Aorta (tissue), 5 donors: ENCODE measurements at places on chromosomes 4 and X. TPM values are rescaled to one million over a fixed set of nuclear protein-coding genes. Genes with fewer than 3 reads are reported as not detected.

The HMGB3 gene
- total RNA-seq = 3.6 TPM

The TSPAN7 gene
- total RNA-seq = 35.2 TPM

DNA sequence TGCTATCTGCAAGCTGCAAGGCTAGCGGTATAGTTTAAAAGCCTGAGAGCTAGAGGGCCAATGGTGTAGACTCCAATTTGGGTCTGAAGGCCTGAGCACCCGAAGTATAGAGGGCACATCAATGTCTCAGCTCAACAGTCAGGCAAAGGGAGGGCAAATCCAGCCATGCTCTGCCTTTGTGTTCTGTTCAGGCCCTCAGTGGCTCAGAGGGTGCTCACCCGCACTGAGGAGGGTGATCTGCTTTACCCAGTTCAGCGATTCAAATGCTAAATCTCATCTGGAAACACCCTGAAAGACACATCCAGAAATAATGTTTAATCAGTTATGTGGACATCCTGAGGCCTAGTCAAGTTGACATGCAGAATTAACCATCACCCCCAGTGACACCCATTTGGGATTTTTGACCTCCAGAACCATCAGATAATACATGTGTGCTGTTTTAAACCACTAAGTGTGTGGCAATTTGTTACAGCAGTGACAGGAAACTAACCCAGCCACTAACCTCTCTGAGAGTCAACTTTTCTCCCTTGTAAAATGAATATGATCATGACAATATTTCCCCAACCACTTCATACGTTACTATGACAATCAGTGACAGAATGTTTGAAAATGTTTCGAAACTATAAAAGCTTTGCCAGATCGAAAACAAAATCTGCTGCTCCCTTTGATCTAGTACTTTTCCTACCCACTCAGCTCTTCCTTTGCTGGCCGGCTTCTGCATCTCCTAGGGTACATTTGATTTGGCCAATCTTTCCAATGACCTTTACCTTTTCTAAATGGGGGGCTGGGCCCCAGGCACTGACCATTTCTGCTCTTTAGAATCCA, 8.4 kb upstream of the TBL1X start:
- DNase-seq = no peak

GRCh38 chr4:142367418-142368180, 478.5 kb downstream of the INPP4B start:
- DNase-seq = no peak

- DNase-seq = no peak
These were observed 119.3 kb downstream of the ADAMTS3 start for GRCh38 chr4:72449705-72450104.

- no peak for DNase-seq
These were observed 121.9 kb downstream of the DKK2 start for GRCh38 chr4:106914223-106914622.

DNA sequence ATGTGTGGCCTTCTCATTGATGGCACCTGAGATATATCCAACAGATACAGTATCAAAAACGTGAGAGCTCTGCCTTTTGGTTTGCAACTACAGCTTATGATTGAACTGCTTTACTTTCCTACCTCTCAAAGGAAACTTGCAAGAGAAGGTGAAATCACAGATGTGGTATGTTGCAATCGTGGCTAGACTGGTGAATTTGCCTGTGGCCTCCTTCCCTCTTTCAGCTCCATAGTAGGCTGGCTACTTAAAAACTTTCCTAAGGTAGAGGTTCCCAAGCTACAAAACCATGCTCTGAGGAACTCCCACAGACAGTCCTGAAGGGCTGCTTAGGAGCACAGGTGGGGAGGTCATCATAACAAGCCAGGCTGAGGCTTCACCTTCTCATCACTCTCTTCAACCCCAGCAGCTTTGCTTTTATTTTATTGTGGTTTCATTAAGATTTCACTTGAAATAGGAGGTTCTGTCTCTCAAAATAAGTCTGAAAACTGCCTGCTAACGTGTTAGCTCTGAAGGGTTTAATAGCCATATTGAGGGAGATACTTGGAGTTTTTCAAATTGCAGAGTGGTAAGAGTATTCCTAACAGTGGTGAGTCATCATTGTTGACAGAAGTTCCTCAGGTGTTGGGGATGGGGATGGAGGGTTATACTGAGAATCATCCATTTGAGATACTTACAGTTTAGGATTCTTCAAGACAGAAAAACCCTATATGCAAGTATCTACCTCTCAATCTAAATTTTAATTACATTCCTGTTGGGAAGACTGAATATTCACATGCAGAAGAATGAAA, 93.5 kb upstream of the UCP1 start:
- no peak for DNase-seq

- DNase-seq = no peak
These were observed 492.8 kb upstream of the NR3C2 start for GRCh38 chr4:148934926-148935578.

DNA sequence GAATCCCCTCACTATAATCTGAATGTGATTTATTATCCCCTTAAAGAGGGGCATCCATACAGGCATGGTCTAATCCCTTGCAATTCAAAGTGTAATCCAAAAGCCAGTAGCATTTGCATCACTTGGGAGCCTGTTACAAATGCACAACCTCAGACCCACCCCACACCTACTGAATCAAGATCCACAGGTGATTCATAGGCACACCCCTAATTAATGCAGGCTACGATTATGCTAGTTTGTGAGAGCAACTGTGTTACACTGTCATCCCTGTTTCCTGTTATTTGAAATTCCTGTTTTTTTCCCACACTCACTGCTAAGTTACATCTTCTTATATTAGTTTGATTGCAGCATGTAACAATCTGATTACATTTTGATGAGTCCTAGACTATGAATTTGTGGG, 120.0 kb downstream of the RAB28 start:
- no peak for DNase-seq
